ENCODE measurements at places on chromosomes 6 and 20.

DNA sequence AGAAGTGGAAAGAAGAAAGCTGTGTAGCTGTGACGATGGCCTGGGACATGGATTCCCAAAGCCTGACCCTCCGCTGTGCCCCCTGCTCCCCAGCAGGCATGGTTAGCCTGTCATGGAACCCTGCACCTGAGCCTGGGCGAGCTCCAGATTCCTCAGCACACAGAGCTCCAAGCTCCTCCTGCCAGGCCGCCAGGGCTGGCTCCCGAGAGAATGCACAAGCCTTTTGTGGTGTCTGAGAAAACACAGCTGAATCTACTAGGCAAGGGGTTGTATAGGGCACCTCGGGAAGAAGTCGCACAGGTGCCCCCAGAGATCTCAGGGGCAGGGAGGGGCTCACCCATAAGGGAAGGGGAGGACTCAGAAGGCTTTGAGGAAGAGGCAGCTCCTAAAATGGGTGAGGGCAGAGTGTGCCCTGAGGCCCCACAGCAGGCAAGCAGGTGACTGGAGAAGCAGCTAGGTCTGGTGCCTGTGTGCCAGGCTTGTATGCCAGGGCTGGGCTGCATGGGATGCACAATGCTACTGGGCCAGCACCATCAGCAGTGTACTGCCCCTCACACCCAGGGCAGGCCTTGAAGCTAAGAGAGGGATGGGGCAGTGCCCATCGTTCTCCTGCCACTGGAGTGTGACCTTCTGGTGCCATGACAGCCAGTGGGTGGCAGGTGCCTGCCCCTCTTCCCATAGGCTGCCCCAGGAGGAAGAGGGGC lies 64.3 kb upstream of the CD93 start:
- DNase-seq, result no peak

- DNase-seq, result no peak
These were observed 62.3 kb upstream of the KCNQ5 start for GRCh38 chr6:72559555-72559954.

GRCh38 chr6:165106261-165106660 lies 203.1 kb downstream of the C6orf118 start:
- DNase-seq, result no peak

DNA sequence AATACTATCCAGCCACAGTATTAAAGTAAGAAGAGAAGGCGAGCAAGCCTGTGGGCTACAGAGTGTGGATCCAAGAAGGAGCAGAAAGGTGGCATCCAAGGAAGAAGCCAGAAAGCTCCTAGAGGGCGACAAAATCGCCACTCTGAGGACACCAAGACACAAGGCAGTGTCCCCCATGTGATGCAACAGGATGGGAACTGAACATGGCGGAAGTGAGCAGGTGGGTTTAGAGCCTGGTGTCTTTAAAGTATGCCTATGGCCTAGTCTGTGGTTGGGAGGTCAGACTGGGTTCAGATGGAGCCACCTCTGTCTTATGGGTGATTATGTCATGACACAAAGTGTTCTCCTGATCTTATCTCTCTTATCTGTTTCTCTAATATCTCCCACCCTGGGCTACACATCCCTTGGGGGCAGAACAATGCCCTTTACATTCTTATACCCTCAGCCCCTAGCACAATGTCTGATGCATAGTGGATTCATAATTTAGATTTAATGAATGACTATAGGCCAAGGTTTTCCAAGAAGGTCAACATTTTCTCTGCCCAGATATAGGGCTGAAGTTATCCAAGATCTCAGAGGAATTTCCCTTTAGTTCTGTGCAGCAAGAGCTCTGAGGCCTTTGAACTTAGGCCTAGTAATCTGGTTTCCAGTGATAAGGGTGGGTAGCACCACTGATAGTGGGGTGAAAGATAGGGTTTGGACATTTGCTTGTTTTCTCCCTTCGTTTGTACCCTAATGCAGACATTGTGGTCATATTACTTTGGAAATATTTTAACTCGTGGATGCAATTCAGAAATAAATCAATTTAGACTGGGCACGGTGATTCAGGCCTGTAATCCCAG lies 167.3 kb upstream of the AKIRIN2 start:
- DNase-seq, result no peak

DNA sequence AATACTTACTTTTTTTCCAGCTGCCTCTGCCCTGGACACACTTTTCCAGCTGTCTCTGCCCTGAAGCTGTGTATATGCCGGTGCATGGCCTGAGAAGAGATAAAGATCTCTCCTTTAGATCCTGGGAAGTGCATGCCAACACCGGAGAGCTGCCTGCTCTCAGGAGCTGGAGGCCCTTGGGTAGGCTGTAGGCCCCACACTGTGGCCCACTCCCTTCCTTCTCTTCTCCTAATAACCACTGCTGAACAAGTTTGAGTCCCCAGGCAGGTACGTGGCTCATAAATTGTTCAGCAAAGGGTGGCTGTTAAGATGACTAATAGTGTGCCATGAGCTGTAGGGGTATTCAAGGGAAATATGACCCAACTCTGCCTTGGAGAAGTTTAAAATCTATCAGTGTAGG lies 102.5 kb downstream of the CD24 start:
- DNase-seq, result no peak

DNA sequence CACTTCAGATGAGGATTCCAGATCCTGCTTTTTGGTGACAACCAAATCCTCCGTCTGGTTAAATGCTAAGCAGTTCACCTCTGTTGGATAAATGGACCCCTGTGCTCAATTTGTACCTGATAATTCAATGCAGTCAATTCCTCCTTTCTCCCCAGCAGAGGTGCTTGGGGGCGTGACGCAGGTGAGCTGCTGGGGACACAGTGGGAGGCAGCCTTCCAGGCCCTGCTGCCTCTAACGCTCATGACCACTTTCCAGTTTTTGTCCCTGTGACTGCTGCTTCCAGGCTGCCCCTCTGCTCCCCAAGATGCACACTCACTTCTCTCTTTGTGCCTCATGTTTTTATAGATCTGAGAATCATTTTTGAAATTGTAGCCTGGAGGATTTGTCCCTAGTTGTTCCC lies 78.5 kb downstream of the TTLL2 start:
- DNase-seq, result no peak

DNA sequence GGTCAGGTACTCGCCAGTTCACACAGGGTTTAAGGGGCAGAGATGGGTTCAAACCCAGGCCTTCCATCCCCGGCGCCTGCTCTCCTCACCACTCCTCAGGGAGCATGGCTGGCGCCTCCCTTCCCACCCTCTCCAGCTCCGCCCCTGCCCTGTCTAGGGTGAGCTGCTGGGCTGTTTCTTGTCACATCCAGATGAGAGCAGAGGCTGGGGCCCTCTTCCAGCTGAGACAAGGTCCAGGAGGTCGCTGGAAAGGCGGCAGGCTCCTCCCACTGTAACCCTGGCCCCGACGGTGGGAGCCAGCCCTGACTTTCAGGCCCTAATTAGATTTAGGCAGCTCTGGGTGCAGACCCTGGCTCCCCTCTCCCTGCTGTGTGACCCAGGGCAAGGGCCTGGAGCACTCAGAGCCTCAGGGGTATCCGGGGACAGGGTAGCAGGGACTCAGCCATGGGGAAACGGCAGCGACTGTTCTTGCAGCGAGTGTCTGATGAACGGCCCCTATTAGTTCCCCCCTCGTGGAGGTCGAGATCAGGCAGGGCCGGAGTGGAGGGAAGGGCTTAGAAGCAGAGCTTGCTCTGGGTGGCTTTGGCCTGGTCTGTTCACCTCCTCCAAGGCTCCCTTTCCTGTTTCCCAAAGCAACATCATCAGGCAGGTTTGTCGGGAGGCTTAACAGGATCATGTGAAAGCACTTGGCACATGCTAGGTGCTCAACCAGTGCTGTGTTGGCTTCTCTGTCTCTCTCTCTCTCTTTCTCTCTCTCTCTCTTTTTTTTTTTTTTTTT lies 33.4 kb downstream of the SNAI1 start:
- DNase-seq, result no peak

- DNase-seq, result no peak
These were observed 17.5 kb downstream of the L3MBTL1 start for GRCh38 chr20:43525021-43525420.

DNA sequence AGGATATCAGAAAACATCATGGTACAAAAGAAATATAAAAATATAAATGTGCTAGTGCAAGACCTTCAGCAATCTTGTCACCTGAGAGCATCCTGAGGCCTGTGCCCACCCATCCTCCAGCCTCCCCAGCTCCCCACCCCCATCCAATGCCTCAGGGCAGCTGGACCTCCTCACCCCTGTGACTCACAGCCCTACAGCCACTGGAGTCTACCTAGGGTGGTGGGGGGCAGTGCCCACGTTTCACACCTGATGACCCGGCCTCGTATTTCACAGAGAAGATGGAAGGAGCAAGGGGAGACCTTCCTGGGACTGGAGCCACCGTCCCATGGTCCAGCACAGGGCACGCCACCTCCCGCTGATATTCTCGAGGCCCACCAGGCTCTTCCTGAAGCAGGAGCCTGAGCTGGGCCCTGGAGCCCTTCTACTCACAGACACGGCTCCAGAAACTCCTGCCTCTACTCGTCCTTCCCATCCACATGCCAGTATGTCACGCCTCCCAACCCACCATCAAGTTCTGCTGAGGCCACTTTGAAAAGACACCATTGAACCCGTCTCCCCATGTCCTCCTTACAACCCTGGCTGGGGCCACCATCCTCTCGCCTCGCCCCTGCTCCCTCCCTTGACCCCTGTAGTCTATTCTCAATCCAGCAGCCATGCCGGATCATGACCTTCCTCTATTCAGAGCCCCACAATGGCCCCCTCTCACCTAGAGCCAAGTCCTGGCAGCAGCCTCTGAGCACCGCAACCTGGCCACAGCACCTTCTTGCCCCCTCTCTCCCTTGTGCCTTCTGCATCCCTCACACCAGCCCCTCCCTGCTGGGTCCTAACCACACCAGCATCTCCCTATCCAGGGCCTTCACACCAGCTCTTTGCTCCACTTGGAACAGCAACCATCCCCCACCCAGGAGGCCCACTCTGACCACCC lies 13.3 kb downstream of the APMAP start:
- no peak for DNase-seq

- DNase-seq, result no peak
These were observed at the start of gene NHSL1 for GRCh38 chr6:138499303-138500018. NHSL1 (minus strand) TSS chr6:138499494; CDS start chr6:138499290, 204 bp downstream.

DNA sequence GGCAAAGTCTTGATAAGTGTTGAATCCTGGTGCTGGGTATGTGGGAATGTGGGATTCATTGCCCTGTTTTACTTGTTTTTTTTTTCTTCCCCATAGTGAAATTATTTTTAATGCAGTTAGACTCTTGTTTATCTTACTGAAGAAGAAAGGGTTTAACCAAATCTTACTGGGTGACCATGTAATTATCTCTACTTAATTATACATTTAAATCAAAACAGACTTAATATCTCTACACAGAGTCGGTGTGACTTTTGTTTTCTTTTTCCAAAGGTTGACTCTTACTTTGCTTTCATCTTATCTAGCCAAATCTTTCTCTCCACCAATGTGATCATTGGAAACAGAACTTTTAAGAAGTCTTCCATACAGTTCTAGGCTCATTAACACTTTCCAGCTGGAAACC lies 67.7 kb upstream of the DYNLRB1 start:
- DNase-seq, result no peak

GRCh38 chr6:39903656-39904055 lies 30.6 kb downstream of the MOCS1 start:
- no peak for DNase-seq

DNA sequence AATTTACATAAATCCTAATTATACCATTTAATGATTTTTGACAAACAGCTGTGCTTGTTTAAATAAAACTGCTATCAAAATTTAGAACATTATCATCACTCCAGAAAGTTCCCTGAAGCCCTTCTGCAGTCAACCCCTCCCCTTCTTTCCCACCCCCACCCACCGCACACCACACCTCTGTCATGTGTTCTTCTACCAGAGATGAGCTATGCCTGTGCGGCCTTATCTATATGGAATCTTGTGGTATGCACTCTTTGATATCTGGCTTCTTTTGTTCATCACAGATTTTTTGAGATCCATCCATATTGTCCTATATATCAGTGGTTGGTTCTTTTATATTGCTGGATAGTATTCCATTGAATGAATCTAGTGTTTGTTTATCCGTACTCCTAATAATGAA lies 7.2 kb downstream of the MYLIP start:
- DNase-seq, result no peak

GRCh38 chr6:150993253-150993652 lies 127.8 kb downstream of the MTHFD1L start:
- DNase-seq, result no peak

DNA sequence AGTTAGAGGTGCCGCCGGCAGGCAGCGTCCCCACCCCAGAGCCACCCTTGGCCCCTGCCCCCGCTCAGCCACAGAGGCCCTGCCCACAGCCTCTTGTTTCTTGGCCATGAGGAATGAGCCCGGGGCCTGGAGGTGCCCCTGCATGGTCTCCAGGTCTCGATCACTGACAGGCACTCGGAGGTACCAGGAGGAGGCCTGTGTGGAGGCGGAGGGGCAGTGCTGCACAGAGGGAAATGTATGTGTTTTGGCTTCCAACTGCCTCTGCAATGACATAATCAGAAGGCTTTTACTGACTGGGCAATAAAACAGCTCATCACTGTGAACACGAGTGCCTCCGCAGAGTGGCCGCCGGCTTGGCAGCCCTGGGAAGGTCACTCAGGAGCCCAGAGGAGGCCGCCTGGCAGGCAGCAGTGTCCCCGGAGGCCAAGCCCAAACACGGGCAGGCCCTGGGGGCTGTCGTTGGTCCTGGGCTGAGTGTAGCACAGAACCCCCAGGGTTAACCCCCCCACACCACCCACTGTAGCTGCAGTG lies 61.1 kb upstream of the GATA5 start:
- DNase-seq, result no peak

Data from cortex of kidney (tissue), 1 donor.